Urinary bladder (tissue), 4 donors: ENCODE measurements at places on chromosomes 5 and 9. TPM values are rescaled to one million over a fixed set of nuclear protein-coding genes. Genes with fewer than 3 reads are reported as not detected.

GRCh38 chr5:147481874-147482705 is 27.8 kb downstream of the DPYSL3 start:
- DNase-seq, result no peak

- peak; percentile 36 for DNase-seq
These were observed 124.3 kb downstream of the SUSD1 start for GRCh38 chr9:112050544-112051475.

DNA sequence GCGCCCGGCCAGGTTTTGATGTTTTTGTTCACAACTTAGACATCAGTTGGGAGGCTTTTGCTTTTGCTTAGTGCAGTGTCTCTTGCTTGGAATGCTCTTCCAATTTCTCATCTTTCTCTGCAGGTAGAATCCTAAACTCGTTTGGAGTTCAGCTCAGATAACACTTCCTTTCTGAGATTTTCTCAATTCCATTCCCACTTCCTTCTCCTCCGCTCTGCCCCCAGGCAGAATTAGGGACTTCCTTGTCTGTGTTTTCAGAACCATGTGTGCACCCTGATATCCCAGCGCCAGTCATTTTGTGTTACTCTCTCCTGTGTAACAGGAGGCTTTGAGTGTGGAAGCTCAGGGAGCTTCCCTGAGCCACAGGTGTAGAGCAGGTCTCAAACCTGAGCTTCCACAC is 171.0 kb downstream of the INSYN2B start:
- no peak for DNase-seq

DNA sequence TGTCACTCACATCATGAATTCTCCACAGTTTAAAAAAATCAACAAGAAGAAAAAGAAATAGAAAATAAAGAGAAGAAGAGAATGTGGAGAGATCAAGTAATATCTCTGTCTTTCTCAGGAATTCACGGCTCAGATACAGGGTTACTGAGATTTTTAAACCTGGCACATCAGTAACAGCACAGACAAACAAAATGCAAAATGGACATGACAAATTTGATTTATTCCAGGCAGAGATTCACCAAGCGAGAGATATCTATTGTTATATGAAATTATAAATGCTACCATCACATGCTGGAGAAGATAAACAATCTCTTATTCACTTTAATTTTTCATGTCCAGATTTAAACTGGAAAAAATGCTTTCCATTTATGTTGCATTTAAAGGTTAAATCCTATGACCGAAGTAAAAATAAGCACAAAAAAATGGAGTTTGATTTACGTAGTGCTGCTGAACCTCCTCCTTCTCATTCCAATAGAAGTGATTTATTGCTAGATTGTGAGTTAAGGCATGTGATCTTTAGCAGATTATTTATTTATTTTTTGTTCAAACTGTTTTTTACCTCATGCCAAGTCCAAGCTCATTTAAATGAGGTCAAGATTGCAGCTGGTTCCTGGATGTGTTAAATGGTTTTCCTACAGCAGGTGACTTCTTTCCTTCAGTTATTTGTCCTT is 926.4 kb downstream of the MAT2B start:
- no peak for DNase-seq

- no peak for DNase-seq
These were observed 11.3 kb downstream of the TLR4 start for GRCh38 chr9:117715411-117715989.

- DNase-seq, result no peak
These were observed 452.1 kb downstream of the EFNA5 start for GRCh38 chr5:107218457-107219193.

GRCh38 chr5:37120270-37120669 is 128.9 kb downstream of the CPLANE1 start:
- DNase-seq, result no peak

DNA sequence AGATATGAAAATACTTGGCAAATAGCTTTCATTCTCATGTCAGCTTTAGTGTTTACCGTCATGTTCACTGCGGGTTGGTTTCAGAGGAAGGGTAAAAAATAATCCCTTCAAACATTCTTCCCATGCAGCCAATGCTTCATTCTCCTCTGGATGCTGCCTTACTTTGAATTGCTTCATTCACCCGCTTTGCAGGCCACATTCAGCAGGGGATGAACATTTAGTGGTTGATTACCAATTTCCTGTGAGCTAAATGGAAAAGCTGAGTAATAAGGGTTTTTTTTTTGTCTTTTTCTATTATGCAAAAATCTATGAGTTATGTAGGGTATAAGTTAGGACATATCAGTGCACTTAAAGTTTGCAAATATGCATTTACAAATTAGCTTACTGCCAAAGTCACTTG is 96.3 kb upstream of the MEF2C start:
- DNase-seq, result no peak

DNA sequence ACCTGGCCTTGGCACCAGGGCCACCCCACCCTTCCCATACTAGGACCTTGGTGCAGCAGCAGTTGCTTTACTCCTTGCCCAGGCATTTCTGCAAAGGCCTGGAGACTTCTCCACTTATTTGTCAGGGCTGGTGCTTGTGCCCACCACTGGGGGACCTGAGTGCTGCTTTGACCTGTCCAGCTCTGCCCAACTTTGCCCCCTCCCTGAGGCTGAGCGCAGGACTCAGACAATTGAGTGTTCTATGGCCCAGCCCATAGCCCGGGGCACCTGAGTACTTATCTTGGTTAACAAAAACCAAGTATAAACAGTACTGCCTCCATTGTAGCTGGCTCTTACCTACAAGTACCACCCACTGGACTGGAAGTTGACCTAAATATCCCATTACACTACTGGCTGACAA is 406.1 kb upstream of the CHD1 start:
- no peak for DNase-seq

- DNase-seq, result no peak
These were observed 8.7 kb downstream of the RHOBTB3 start for GRCh38 chr5:95739857-95740256.

DNA sequence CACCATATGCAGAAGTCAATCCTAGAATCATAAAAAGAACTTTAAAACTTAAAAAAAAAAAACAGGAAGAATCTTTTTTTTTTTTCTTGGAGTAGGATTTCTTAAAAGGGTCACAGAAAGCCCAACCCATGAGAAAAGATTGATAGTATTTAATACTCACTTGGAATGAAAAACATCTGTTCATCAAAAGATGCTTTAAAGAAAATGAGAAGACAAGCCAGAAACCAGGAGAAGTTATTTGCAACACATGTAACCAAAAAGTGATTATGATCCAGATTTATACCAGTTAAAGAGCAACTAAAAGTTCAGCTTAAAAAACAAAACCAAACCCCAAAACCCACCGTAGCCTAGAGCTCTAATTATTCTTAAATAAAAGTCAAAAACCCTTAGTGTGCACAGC is 69.3 kb downstream of the TLE4 start:
- DNase-seq, result no peak

- DNase-seq, result no peak
These were observed 1113.3 kb downstream of the PTPRD start for GRCh38 chr9:9499546-9499945.

GRCh38 chr9:87658511-87658910 is 67.4 kb upstream of the CTSL start:
- no peak for DNase-seq

DNA sequence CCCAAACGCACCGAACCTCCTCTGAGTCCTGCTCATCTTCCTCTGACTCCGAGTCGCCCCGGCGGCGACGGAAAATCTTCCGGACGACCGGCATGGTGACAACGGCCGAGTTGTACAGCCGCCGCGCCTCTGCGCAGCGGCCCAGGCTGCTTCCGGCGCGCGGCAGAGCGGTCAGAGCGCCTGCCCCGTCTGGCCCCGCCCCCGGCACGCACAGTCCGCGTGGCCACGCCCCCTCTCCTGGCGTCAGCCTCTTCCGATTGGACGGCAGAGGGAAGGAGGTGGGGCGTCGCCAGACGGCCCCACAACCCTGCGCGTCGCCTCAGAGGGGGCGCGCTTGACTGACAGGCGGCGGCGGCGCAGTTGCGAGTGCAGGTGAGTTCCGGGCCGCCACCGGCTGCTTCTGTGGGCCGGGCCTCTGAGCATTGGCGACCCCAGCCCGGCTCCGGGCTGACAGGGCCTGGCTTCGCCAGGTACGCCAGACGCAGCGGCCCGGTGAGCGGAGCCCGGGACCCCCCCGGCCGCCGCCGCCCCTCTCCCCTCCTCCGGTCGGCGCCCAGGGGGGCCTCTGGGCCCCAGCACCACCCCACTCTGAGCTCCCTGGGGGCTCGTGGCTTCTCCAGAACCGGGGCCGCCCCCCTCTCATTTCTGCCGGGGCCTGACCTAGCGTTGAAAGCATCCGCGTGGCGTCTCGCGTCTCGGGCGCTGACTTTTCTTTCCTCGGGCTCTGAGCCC is at the start of the genes C9orf78 and USP20:
C9orf78 (minus strand) TSS at position 148 of the 732 bp plus-strand sequence; CDS start at position 94, 54 bp downstream.
USP20 (plus strand) TSS at position 331 of the 732 bp plus-strand sequence. CDS start 17,098 bp downstream, outside the sequence.
- DNase-seq, result peak; percentile 84

- peak; percentile 54 for DNase-seq
These were observed 58.3 kb downstream of the PFDN1 start for GRCh38 chr5:140244525-140245025.

GRCh38 chr5:33973271-33973670 is 11.2 kb downstream of the SLC45A2 start:
- no peak for DNase-seq

GRCh38 chr9:37668116-37668601 is 17.4 kb downstream of the FRMPD1 start:
- DNase-seq, result no peak

DNA sequence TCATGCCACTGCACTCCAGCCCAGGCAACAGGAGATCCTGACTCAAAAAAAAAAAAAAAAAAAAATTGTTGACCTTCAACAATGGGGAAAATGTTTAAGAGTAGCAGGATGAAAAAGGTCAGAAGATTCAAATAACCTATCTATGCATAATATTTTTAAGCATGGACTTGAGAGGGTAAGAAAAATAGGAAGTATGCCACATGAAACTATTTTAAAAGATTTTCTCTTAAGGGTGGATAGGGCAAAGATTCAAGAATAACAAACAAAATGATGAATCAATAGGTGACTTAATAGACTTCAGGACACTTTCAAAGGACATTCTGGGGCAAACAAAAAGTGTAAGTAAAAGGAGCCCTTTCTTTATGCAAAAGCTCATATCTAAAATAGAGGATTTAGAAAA is 3.2 kb downstream of the TEX48 start:
- no peak for DNase-seq

DNA sequence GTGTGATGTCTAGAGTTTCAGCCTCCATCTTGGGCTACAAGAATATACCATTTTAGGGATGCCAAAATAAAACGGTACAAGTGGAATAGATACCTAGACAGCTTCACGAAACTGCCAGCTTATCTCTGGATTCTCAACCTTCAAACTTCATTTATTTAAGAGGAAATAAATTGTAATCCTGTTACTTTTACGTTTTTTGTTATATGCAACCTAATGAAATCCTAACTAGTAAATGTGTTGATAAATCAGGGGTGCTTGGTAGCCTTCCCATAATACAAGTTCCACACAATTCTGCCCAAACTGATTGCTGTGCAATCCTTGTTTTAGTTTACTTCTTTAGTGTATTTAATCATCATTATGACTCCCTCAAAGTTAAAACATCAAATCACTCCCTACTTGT is 75.5 kb downstream of the SSBP2 start:
- no peak for DNase-seq

DNA sequence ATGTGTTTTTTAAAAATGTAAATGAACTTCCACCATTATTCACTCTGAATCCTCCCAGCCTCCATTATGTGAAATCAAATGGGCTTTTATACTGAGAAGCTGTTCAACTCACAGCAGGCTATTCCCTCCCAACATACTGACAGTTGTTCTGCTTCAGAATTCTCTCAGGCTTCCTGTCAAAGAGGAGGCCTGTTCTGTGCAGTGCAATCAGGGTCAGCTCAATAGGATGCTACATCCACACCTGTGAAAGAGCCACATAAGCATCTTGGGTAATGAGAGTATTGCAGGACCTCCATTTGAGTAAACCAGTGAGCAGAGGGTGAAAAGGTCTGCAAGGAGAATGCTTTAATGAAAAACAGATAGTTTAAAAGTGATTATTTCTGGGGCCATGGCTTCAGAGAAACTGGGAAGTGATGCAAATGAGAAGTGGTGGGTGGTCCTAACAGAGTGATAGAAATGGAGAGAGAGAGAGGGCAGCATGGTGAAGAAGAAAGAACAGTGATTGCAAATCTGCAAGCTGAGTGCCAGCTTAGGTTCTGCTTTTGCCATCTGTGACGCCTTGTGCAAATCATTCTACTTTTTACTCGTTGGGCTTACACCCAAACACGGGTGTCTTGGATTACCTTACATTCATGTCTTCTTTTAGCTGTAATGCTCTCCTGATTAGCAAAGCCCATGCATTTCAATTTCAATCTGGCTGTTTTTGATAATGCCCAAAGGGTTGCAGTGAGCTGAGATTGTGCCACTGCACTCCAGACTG is 202.5 kb upstream of the NMUR2 start:
- no peak for DNase-seq

DNA sequence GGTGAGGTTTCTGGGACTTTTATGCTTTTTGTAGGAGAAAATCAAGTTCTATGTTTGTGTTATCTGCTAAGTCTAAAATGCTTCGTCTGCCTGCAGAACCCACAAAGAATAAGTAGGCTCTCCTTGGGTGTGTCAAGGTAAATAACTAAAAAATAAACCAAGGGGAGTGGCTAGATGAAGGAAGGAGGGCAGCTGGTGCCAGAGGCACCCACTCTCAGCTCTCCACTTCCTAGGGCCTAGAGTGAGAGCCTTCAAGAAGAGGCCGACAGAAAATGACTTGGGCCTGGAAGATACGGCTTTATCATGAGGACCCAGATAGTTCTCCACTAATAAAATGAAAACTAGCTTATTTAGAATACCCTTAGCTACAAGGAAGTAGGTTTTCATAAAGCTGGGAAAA is 147.4 kb downstream of the CDK5RAP2 start:
- no peak for DNase-seq

GRCh38 chr5:145829708-145830361 is 5.3 kb downstream of the PRELID2 start:
- DNase-seq, result no peak

DNA sequence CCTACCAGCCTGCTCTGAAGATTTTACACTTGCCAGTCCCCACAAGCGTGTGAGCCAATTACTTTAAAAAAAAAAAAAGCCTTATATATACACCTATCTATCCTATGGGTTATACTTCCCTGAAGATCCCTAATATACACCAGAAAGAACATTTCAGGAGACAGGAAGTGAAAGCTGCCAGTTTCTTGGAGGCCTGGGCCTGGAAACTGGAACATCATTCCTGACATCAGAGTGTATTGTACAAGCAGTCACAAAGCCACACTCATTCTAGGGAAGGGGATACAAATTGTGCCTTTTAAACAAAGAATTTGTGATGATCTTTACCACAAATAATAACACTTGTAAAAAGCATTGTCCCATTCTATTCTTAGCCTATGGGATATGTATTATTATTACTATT is 98.3 kb upstream of the FBN2 start:
- DNase-seq, result no peak

GRCh38 chr9:110443866-110444220 is 106.2 kb upstream of the TXNDC8 start:
- DNase-seq, result no peak

The AOPEP gene
- polyA plus RNA-seq, result 136 TPM

The RASGEF1C gene
- polyA plus RNA-seq, result 1.1 TPM

The IL5 gene
- polyA plus RNA-seq, result not detected

The KCNT1 gene
- polyA plus RNA-seq, result 0.37 TPM

The SPATA31A3 gene
- not detected for polyA plus RNA-seq

The CARTPT gene
- polyA plus RNA-seq, result 3.9 TPM

The TRMT10B gene
- 9.5 TPM for polyA plus RNA-seq

The SLC25A48 gene
- 0.04 TPM for polyA plus RNA-seq

The NEUROG1 gene
- not detected for polyA plus RNA-seq

The TLX3 gene
- polyA plus RNA-seq, result 0.16 TPM

The ENHO gene
- 1.8 TPM for polyA plus RNA-seq

The CDC25C gene
- 0.13 TPM for polyA plus RNA-seq

The GAS1 gene
- polyA plus RNA-seq, result 46.3 TPM

The IQGAP2 gene
- polyA plus RNA-seq, result 4.5 TPM

The SLC6A3 gene
- 0.77 TPM for polyA plus RNA-seq

The PCDHA12 gene
- 0.03 TPM for polyA plus RNA-seq
